AML-193 (cell line): ENCODE measurements at places on chromosomes 4 and X.

DNA sequence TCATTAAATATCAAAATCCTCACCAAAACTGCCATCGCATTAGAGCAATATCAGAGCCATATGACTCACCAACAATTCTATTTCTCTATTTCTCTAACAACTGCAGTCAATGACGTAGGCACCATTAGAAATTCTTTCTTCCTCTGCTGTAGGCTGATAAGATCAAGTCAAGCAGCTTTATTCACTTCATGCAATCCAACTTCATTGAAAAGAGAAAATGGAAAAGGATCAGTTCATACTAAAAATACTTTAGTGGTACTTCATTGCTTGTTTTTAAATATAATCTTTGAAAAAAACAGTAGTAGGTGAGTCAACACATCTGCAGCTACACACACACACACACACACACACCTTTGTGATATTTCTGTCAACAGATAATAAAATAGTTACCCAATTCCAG is 345.3 kb upstream of the TENM3 start:
- no peak for DNase-seq

GRCh38 chr4:155956461-155956860 is 2.8 kb upstream of the CTSO start:
- no peak for DNase-seq

GRCh38 chr4:76084542-76084941 is 10.0 kb downstream of the ART3 start:
- no peak for DNase-seq

DNA sequence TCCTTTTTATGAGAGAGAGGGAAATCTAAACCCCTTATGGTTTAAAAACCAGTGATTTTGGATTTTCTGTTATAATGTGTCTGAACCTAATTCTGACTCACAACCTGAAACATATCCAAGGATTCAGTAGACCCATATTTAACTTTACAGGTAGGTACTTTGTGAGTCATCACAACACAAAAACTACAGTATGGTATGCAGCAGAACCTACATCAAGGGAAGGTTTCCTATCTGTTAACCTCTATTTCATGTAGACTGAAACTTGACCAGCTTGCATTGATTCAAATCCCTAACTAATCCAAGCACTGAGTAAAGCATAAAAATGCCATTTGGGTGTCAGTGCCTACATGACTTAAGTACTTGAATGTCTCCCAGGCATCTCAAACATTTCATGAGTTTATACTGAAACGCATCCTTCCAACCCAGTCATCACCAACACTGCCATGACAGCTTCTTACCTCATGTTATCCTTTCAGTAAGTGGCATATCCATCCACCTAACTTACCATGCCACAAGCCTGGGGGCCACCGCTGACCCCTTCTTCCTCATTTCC is 4.3 kb upstream of the ARHGAP10 start:
- DNase-seq = no peak

- no peak for DNase-seq
Observed at GRCh38 chrX:17559728-17560379, 177.4 kb upstream of the SCML1 start.

DNA sequence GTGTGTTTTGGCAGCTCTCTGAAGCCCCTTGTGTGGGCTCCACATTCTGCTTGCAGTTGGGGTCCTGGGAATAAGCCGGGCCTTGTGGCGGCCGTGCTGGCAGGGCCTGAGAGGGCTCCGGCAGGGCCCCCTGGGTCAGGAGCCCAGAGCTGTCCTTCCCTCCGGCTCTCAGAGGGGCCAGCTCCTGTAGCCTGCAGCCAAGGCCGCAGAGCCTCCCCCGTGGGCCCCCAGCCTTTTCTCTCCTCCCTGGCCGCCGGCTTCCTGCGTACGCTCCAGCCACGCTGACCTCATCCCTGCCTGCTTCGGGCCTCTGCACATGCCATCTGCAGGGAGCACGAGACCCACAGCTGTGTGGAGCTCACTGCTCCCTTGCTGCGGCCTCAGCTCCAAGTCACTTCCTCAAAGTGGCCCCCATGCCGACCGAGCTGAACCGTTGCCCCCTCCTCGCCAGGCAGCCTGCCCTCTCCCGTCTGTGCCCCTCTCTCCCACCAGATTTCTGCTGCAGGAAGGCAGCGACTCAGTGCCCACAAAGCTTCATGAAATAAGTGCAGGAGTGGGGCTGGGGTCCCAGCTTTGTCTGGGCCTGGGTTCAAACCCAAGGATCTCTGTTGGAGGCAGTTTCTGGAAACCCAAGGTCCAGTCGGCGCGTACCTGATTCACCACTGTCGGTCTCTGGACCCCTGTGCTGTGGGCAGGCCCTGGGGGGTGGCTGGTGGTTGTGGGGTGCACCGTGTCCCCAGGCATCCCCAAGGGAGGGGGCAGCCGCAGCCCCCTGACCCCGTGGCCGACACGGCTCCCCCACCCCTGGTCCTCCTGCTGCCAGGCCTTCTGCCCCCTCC is 57.1 kb upstream of the NKX1-1 start:
- DNase-seq = no peak

- no peak for DNase-seq
Observed at GRCh38 chr4:187016101-187016500, 292.4 kb upstream of the FAT1 start.

GRCh38 chrX:50448565-50448964 is 22.1 kb downstream of the DGKK start:
- peak; percentile 53 for DNase-seq

DNA sequence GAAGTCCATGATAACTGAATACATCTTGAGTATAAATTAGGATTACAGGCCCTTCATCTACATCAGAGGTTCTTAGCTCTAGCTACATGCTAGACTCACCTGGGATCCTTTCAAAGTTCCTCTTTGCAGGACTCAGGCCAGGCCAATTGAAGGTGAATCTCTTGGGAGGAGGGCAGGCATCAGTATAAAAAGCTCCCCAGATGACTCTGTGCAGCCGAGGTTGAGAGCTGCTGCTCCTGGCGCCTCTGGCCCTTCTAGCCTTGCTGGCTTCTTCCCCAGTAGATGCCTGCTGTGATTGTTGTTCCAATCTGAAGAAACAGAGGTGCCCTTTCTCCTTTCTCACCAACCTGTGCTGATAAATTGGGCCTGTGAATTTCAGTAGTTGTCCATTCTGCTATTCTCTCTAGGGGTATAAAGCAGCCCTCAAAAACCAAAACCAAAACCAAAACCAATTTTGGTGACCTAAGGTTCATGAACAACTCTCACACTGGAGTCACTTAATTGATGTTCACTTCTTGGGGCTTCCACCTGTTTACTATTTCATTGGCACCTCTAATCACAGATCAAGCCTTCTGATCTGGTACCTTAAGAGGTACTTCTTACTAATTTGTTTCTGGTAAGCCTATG is 78.7 kb downstream of the SUPT20HL2 start:
- no peak for DNase-seq

DNA sequence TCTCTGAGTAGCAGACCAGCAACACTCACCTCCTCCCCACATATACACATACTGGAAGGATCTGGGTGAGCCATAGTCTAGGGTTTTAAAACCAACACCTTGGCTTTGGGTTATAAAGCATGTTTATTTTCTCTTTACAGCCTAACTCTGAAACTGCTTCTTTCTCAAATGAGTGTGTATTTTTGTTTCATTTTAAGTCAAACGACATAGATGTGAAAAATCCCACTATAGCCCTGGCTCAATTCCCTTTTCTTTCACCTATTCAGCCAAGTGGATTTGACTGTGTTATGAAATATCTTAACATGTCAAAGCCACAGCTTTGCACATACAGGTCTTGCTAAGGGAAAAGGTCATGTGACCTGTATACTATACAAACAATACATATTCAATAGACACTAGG is 13.8 kb downstream of the NEXMIF start:
- no peak for DNase-seq

DNA sequence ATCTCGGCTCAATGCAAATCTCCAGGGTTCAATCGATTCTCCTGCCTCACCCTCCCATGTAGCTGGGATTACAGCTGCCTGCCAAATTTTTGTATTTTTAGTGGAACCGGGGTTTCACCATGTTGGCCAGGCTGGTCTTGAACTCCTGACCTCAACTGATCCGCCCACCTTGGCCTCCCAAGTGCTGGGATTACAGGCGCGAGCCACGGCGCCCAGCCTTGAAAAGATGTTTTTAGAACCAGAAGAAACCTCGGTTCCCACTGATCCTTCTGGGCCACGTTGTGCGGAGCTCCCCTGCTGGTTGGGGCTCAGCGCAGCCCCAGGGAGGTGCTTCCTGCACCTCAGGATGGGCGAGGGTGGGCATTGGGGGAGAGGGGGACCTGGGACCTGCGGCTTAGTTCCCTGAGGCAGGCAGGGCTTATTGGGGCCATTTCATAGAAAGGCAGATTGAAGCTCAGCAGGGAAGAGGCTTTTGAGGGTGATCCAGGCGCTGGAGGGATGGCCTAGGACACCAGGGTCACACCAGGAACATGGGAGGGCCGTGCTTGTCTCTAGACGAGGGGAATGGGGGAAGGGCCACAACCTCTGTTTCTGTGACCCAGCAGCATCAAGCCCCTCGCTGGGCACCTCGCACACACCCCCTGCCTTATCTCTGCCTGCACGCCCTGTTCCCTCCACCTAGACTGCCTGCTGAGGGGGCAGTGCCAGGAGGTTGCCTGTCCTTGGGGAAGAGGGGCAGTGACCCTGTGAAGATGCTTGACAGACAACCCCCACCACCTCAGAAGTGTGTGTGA is 6.3 kb upstream of the ADD1 start:
- DNase-seq = no peak

DNA sequence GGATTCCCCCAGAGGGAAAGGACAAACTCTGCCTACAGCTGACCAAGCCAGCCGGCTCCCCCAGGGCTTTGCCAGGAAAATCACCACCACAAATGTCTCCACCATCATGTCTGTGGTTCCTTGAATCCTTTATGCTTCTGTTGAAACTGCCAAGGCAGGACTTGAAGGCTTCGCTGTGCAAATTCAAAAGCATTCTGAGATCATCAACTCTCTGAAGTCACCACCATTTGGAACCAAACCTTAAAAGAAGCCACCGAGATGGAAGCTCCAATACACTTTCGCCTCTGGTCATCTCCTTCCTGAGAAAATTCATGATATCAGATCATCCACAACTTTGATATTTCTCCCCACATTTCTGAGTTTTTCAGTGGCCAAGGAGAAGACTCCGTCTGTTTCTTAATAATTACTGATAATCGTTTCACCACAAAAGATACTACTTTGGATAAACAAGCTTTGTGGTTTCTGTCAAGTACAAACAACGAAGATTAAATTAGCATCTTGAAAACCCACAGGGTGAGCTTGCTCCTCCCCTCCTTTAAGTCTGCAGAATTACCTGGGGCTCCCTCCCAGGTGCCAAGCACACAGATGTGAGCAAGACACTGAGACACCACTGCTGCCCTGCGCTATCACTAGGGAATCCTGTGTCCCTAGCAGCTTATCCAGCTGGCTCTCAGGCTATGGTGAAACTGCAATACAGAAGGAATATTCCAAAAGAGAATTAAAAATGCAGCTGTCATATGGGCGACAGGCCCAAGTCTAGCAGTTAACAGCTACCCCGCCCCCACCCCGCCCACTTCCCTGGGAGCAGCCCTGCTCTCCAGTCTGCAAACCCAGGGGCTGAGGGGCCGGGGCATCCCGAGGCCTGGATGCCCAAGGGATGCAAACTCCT is 125.0 kb upstream of the TBL1X start:
- no peak for DNase-seq
